Activated CD8-positive, alpha-beta memory T cell treated with anti-CD3 and anti-CD28 coated beads for 48 hours (primary cell): ENCODE measurements at places on chromosomes 6 and 20.

GRCh38 chr6:14622085-14622484 is 504.5 kb downstream of the CD83 start:
- no peak for DNase-seq

DNA sequence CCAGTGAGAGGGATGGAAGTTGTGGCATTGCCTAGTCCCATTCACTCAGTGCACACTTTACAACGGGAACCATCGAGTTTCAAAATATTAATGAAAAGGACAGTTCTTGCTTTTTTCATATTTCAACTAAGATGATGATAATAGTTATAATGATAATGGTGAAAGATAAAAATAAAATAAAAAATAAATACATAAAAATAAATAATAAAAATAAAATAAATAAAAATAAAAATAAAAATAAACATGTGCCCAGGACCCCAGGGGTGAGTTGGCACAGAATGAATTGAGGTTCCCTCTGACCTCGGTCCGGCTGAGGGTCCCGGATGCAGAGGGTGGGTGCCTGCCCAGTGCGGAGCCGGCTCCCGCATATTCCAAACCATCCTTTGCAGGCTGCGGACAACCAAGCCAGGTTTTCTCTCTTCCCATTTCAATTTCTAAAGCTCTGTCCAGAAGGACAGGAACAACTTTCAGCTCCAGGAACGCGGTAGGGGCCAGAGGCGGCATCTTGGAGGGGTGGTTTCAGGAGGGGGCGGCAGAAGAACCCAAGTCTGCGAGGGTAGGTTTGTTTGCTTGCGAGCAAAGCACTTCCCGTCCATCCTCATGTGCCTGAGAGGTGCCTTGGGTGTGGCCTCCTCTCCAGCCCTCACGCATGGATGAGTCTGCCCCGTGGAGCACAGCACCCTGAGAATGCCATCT is 236.8 kb downstream of the DLL1 start:
- no peak for DNase-seq

DNA sequence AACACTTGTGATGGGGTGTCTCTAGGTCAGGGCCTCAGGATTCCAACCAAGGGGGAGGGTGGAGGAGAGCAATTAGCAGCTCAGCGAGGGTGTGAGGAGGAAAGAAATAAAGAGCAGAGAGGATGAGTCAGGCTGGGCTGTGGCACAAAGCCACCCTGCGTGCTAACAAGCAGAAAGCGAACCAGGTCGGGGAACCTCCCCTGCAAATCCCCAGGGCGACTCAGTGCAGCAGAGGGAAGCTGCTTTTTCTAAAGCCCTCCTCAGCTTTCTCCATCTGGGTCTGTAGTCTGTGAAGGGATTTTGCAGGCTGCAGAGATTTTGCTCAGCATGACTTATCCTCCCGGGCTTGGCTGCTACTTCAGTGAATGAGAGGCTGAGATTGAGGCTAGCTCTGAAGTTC is 6.6 kb upstream of the SPO11 start:
- no peak for DNase-seq

GRCh38 chr20:46293084-46293483 is 15.2 kb downstream of the CDH22 start:
- no peak for DNase-seq

- no peak for DNase-seq
Observed at GRCh38 chr6:113457751-113458150, 399.4 kb upstream of the MARCKS start.

GRCh38 chr6:15962449-15962764 is 166.5 kb upstream of the MYLIP start:
- no peak for DNase-seq

- no peak for DNase-seq
Observed at GRCh38 chr6:152461556-152461955, 175.6 kb downstream of the SYNE1 start.

- no peak for DNase-seq
Observed at GRCh38 chr20:40953856-40954255, 74.8 kb upstream of the TOP1 start.

DNA sequence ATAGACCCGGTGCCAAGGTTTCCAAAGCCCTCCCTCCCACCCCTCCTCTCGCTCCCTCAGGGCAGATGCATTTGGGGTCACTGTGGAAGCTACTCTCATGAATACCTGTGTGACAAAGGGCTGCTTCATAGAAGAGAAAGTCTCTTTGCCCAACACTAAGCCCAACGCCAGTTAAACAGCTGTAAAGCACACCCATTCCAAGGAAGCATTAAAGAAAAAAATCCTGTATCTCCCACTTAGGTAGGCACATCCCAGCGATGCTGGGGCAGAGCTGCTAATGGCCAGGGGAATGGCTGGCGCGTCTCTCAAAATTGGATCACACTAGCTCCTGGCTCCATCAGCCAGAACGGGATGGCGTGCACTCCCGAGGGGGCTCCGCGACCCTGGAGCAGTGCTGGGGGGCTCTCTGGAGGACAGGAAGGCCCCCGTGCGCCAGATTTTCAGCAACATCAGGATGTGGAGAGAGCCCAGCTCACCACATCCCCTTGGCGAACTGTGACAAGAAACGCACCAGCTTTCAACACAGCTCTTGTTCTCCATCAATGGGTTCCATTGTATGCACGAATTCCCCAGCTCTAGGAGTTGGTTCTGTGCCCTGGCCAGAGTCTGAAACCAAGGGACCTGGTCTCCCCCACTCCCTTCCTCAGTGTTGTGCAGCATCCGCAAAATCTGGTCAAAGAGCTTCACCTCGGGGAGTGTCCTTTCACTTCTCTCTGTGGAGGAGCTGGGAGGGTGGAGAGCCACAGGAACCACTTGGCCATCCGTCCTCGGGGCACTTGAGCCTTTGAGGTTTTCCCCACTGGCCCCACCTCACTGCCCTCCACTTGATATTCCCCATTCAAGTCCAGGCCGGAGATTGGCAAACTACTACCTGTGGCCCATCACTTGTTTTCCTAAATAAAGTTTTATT is 74.1 kb downstream of the TFAP2C start:
- no peak for DNase-seq

DNA sequence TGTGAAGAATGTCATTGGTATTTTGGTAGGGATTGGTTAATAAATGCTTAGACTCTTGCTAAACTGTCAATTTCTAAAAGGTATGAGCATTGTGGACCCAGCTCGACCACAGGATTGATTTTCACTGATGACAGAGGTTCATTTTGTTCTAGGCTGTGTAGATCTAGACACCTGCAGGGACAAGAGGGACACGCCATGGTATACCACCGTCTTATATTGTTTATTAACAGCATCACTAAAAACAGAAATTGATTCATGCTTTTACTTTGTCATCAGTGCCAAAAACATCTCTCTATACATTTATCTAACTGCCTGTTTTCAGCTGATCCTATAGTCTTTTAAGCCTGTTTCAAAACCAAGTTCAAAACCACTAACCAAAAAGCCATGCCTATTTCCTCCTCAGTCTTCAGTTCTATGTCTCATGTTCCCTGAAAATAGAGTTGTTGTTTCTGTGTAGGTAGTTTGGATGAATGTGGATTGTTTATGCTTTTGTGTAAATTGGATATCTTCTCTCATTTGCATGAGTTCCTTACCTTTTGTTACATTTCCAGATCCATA is 109.8 kb downstream of the JAG1 start:
- no peak for DNase-seq

DNA sequence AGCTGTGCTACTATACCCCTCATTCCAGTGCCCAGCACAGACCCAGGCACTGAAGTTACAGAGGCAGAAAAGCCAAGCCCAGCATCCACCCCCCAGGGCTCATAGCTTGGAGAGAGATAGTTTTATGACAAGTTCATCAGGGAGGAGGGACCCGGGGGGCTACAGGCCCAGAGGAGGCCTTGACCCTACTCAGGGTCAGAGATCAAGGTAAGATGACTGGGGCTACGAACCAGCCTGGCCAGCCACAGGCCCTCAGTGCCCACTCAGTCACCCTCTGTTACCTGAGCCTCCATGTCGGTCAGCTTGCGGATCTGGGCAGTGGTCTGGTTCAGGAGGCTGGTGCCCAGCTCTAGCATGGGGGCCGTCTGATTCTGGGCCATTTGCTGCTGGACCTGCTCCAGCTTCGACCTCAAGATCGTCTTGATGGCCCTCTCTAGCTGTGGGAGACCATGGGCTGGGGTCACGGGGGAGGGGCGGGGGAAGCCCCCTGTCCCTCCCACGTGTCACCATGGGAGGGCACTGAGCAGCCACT is 26.1 kb downstream of the ANGPT4 start:
- DNase-seq = no peak

DNA sequence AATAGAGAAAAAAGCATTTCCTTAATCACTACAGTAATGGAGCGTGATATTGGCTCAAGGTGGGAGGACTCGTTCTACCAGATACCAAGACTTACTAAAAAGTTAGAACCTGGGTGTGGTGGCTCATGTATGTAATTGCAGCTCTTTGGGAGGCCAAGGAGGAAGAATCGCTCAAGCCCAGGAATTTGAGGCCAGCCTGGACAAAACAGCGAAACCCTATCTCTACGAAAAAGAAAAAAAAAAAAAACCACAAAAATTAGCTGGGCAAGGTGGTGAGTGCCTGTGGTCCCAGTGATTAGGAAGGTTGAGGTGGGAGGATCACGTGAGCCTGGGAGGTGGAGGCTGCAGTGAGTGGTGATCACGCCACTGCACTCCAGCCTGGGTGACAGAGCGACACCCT is 24.0 kb upstream of the ATRN start:
- DNase-seq = no peak

DNA sequence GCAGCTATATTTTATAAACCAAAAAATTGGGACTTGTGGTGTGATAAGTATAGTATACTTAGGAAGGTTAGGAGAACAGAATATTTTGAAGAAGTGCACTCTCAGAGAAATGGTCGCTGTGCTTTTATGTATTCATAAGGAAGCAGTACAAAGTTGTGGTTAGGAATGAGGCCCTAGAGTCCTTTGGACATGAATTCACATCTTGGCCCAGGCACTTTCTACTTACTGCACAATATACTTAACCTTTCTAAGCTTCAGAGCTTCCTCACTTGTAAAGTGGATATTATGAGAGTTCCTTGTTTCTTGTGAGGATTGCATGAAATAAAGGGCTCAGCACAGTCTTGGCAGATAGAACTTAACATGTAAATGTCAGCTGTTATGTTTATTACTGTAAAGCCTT is 21.0 kb upstream of the SERINC3 start:
- no peak for DNase-seq

- DNase-seq = no peak
Observed at GRCh38 chr20:48403167-48403761, 424.5 kb downstream of the PREX1 start.

- DNase-seq = no peak
Observed at GRCh38 chr20:18578581-18578980, 9.3 kb upstream of the DTD1 start.

DNA sequence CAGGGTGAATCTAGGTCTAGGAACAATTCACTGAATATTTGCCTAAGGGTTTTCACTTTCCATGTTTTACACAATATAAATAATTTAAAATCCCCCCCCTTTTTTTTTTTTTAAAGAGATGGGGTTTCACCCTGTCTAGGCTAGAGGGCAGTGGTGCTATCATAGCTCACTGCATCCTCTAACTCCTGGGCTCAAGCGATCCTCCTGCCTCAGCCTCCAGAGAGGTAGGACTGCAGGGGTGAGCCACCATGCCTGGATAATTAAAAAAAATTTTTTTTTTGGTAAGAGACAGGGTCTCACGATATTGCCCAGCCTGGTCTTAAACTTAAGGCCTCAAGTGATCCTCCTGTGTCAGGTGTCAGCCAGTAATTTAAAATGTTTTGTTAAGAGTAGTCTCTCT is 17.8 kb downstream of the QKI start:
- DNase-seq = no peak

- DNase-seq = no peak
Observed at GRCh38 chr6:75896526-75896925, 147.5 kb downstream of the MYO6 start.

GRCh38 chr6:93307505-93308409 is 111.6 kb downstream of the EPHA7 start:
- no peak for DNase-seq

GRCh38 chr6:1144842-1145767 is 166.8 kb upstream of the FOXQ1 start:
- no peak for DNase-seq

- no peak for DNase-seq
Observed at GRCh38 chr6:46642928-46643751, 9.5 kb downstream of the CYP39A1 start.

- DNase-seq = no peak
Observed at GRCh38 chr6:52498538-52499017, 78.3 kb downstream of the TRAM2 start.

- DNase-seq = no peak
Observed at GRCh38 chr20:6863798-6864201, 96.3 kb downstream of the BMP2 start.

- no peak for DNase-seq
Observed at GRCh38 chr6:9240861-9241260, 805.5 kb upstream of the SLC35B3 start.

DNA sequence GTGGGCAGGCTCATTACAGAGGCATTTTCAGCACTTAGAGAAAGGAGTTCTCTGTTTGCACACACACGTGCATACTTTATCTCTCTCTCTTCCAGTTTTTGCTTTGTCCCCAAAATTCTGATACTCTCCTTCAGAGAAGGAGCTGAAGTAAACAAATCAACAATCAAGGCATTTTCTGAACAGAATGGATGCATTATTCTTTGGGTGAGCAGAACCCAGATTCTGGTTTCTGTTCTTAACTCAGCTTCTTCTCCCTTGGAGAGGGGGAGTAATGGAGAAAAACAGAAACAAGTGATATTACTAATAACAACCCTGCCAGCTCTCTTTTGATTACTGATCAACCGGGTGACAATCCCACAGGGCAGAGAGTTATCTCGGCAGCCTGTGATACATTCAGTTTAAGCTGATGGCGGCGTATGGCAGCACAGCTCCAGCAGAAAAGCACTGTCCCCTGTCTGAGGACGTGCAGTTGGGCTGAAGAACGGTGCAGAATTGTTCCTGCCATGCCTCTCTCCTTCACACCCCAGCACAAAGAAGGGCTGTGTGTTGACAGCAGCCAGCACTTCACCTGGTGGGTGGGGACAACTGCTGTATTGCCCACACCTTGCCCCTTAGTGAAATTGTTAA is 47.3 kb upstream of the SASH1 start:
- no peak for DNase-seq

GRCh38 chr6:14921170-14921569 is 324.7 kb upstream of the JARID2 start:
- DNase-seq = no peak

GRCh38 chr6:152441902-152442301 is 195.3 kb downstream of the SYNE1 start:
- DNase-seq = no peak

- DNase-seq = no peak
Observed at GRCh38 chr6:146989860-146990259, 214.4 kb upstream of the STXBP5 start.

DNA sequence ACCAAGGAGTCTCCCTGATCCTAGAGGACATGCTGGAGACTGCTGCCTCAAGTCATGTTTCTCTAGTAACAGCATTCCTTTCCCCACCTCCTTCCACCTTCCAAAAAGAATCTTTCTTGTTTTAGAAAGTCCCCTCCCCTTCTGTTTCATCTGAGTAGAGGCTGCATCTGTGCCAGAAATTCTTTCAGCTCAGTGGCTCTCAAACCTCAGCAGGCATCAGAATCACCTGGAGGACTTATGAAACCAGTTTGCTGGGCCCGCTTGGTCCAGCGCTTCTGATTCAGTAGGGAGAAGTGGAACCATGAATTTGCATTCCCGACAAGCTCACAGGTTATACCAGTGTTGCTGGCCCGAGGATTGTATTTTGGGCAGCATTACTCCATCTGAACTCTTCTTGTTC is 55.1 kb downstream of the TMEM200A start:
- no peak for DNase-seq
